EH (cell line): ENCODE measurements at places on chromosomes 12 and 14.

GRCh38 chr12:43692064-43692463 is 66.5 kb downstream of the PUS7L start:
- peak; percentile 15 for DNase-seq

GRCh38 chr12:26416550-26416949 is 221.2 kb downstream of the SSPN start:
- no peak for DNase-seq

GRCh38 chr14:79852950-79853744 is 358.2 kb downstream of the DIO2 start:
- DNase-seq: no peak

- DNase-seq: no peak
Observed at GRCh38 chr12:87274594-87275245, 754.5 kb downstream of the C12orf50 start.

DNA sequence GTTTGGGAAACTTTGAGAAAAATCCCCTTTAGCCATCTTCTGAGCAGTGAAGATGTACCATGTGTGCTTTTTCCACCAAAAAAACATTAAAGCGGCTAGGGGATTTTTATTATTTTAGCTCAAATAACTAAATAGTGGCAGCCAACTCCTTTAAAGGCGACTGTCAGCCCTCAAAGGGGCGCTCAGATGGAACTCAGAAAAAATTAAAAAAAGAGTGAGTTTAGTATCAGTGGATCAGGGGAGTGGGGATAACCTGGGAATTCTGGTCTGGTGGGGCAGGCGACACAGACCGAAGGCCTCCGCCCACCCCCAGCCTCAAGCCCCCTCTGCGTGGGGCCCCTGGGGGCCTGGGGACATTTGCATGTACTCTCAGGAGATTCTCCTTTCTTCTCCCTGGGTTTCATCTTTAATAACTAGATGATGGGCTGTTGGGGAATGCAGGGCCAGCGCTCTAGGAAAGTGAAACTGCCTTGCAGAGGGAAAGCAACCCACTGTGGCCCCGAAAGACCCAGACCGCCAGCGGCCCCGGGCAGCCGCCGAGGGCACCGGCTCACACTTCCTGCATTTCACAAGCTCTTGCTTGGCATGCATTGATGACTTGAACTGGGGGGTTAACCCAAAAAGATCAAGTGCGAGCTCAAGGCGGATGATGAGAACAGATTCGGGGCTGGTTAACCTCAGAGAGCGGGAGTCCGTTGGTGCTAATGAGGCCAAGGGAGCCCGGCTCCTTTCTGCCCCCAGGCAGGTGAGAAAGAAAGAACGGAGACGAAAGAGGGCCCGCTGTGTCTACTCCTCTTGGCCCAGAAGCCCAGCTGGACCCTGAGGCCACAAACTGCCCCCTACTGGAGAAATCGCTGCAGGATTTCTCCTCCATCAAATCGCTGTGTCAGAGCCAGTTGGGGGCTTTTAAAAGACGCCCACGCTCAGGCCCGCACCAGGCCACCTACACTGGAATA is 7.3 kb upstream of the BATF start:
- peak; percentile 29 for DNase-seq

DNA sequence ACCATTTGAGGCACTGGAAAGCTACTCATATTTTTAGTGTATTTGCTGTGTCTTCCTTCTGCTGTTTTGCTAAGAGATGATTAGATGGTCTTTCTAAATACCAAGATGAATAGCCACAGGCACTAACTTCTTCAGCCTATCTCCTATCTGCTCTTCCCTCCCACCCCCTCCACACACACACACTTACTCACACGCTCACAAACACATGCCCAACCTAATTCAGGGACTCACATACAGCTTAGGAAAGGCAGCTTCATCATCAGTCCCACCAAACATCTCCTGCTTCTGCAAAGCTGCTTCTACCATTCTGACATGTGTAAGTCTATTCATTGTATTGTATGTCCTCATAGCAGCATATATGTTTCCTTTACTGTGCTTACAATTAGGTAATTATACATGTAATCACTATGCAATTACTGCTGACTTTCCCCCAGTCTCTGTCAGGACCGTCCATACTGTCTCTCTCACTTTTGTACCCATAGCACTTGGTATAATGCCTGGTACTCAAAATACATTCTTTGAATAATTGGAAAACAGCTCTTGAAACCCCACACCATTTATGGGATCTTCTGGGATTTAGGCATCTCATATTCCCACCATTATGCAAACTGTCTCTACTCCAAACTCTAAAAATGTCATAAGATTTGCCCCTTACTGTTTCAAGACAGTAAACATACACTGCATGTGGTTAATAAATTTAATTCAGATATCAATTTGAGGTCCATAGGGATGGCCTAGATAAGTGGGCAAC is 83.3 kb upstream of the HIF1A start:
- DNase-seq: peak; percentile 81

DNA sequence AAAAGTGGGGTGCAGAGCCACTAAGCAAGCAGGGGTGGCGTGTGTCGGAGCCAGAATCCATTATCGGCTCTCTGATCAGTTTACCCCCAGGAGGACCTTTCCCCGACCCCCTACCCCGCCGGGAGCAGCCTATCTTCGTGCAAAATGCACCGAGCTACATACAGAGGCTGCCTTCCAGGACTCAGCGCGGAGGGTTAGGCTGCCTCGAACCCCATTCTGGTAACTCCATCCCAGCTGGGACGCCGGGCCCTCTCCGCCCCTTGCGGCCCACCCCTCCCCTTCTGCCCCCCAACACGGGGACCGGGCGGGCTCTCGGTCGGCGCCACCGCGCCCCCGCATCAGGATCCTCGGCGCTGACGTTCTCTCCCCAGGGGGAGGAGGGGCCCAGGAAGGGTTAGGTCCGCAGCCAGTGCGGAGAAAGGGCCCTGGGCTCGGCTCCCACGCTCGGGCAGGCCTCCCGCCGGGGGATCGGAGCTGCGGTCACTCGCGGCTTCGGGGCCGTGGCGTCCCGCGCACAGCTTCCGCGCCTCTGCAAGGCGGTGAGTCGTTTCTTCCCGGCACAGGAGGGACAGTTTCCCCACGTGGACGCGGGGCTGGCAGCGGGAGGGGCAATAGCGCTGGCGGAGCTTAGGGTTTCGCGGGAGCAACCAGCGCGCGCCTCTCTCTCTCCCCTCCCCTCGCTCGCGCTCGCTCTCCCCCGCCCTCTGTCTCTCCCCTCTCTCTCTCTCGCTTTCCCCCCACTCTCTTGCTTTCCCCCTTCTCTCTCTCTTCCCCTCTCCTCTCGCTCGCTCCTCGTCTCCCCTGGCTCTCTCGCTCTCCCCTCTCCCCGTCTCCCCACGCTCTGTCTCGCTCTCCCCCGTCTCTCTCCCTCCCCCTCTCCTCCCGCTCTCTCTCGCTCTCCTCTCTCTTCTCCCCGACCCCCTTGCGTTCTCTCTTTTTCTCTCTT is 12.5 kb upstream of the MAP3K9 start:
- DNase-seq: peak; percentile 57

GRCh38 chr12:111215881-111216280 is 153.0 kb downstream of the PHETA1 start:
- no peak for DNase-seq

GRCh38 chr12:6452944-6453630 is 1.2 kb downstream of the TAPBPL start:
- DNase-seq: no peak

GRCh38 chr12:120684523-120684932 is 2.4 kb upstream of the MLEC start:
- DNase-seq: peak; percentile 62

DNA sequence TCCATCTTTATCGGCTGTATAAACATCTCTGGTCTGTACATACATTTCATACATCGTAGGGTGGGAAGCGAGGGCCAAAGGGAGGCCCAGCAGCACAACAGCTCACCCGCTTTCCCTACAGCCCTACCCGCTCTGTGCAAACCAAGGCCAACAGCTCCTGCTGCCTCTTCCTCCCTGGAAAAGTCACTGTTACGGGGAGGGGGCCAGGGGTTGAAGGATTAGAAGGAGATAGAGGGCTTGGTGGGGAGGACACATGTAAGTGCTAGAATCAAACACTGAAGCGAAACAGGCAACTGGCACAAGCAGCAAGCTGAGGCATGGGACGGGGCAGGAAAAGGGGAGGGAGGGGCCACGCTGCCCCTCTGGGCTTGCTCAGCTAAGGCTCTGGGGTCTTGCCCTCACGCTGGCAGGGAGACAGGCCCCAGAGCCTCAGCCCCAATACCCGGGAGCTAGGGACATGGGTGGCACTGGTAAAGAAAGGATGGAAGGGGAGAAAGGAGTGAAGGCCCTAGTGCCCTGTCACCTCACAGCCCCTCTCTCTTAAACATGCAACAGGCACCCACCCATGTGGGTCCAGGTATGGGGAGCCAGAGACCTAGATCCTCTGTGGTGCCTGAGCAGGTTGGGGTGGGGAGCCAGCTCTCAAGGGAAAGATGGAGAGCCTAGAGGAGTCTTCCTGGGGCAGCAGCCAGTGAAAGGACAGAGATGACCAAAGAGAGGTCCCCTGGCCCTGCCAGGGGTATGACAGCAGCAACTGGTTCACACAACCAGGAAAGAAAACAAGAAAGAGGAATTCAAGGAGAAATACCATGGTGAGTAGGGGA is 14.4 kb downstream of the SPRYD3 start:
- no peak for DNase-seq

- no peak for DNase-seq
Observed at GRCh38 chr14:72909163-72909562, 15.3 kb upstream of the DPF3 start.

- peak; percentile 31 for DNase-seq
Observed at GRCh38 chr12:6088921-6089747, 35.3 kb downstream of the VWF start.

DNA sequence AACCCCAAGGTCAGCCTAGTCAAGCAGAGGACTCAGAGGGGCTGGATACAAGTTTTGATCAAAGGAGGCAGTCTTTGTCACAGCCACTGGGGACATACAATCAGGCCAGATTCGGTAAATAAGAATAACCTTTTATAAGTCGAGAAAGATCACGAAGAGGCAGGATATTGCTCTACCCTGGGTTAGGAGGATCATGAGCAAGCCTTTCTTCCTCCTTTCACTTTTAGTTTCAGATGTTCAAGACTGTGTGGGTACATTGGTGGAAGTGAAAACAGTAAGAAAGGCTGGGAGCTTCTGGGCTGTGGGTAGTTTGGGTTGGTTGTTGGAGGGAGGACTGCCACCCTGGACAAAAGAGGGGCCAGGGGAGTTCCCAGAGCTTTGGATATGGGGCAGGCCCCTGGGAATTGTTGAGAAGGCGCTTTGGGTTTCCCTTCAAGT is 127.7 kb downstream of the SNAPC1 start:
- DNase-seq: peak; percentile 3

DNA sequence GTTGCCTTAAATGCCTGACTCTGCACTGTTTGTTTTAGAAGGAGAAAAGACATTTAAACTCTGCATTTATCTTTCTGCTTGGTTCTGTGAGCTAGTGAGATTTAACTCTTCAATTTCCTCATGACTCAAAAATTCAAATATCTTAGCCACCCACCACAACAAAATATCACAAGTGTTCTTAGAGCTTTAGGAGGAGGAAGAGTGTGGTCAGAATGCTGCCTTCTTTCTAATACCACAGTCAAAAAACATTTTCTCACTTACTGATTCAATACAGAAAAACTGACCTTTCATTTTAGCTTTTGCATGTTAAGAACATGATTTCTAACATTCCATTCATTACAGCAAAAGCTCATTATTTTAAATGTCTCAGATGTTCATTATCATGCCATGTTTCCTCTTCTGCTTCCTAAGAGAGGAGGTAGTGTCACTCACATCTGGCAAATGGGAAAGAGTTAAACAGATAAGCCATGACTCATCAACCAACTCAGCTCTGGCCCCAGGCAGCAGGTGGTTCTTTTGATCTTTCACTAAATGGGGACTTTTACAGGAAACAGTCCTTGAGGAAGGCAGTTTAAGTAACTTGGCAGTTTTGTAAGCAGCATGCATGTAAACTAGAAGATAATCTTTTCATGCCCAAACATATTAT is 56.4 kb upstream of the RNU6-8 start:
- DNase-seq: peak; percentile 69

DNA sequence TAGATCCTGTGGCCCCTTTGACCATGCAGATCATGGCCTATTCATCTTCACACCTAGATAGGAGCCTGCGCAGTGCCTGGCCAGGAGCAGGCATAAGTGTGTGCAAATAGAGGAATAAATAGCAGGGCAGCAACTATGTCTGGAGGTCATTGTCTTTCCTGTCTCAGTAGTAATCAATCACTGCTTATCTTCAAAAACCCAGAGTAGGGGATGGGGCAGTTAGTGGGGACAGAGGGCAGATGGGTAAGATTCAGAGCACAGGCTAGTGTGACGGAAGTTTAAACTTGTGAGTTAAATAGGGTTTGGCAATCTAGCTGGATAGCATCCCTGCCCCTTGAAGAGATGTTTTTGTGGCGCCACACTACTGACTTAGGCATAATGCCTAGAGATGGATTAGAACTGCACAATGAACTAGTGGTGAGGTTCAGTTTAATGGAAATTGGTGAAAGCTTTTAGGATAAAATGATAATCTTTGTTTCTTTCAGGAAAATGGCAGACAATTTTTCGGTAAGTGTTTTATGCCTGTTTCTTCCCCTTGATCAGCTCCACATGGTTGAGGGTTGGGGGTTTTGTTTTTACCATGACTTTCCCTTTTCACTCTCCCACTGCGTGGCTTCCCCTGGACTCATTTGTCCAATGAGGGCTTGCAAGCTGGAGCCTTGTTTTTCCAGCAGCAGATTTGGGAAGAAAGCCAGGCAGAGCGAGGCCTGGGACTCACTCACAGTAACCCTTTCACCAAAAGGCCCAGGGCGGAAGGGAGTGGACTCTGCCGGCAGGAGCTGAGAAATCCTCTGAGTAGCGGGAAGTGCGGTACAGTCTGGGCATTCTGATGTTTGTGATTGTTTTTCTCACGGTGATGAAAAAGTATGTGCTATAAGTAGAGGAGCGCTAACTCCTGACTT is 8.1 kb downstream of the LGALS3 start:
- peak; percentile 91 for DNase-seq

- DNase-seq: peak; percentile 96
Observed at GRCh38 chr14:61470261-61470960, 149.0 kb downstream of the PRKCH start.

DNA sequence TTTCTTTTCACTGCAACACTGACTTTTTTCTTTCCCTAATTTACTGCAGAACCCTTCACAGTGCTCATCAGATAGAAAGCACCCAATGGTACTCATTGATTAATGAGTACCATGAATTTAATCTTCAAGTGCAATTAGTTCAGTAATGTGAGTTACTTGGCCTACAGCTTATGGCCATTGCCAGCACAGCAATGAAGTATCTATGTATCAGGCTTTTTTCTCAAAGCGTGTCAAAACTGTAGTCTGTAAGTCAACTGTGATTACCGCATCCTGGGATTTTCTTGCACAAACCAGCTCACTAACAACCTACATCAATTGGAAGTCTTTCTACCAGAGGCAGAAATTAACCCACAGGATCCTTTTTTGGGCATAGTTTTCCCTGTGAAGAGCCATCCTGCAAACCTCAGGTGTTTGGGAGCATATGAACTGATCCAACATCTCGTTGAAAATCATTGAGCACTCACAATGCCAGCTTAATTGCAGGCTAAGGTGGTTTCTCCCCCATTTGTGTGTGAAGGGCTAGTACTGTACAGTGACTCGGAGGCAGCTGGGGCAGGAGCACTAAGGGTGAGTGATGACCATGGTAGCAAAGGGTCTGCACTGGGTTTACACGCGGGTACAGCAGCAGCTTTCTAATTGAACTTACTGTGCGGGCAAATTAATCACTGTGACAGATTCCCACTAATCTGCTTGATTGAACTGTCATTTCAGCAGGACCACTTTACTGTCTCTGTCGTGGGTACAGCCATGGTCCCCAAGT is 619.3 kb downstream of the SNAPC1 start:
- no peak for DNase-seq
